ENCODE measurements at places on chromosomes 11 and 22.

- DNase-seq: peak; percentile 34
Observed at GRCh38 chr11:15159085-15159484, 44.4 kb downstream of the INSC start.

GRCh38 chr11:112334381-112334780 is 73.7 kb upstream of the PLET1 start:
- no peak for DNase-seq

GRCh38 chr11:490186-490929 is 16.7 kb downstream of the RNH1 start:
- DNase-seq: no peak

GRCh38 chr11:45724153-45724552 is 58.7 kb upstream of the CHST1 start:
- no peak for DNase-seq

DNA sequence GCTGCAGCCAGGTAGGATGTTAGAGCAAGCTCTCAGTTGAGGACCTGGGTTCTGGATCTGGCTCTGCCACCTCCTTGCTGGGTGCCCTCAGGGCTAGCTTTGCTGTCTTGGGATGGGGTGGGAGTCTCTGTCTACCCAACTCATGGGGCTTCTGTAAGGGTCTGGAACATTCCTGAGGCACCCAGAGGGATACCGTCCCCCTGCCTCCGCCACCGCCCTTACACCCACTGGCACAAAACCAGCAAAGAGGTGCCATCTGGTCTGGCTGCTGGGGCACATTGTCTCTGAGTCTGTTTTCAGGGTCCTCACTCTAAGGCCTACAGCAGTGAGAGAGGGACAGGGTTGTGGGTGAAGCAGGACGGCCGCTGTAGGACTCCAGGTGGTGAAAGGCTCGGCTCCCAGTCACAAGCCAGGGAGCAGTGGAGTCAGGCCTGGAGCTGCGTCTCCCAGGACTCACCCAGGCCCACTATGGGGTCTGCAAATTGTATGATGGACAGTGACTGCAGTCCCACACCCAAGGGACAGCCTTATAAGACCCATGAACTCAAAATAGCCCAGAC is 84.9 kb downstream of the MORC2 start:
- no peak for DNase-seq

- no peak for DNase-seq
Observed at GRCh38 chr11:111530091-111530490, 10.4 kb upstream of the LAYN start.

- DNase-seq: no peak
Observed at GRCh38 chr11:71330349-71330748, 78.0 kb upstream of the SHANK2 start.

GRCh38 chr22:41775338-41775737 is 25.1 kb upstream of the CCDC134 start:
- DNase-seq: no peak
